Activated T-helper 17 cell treated with anti-CD3 and anti-CD28 coated beads, Interleukin-2, amount 50 U/mL, for 72 hours (primary cell): ENCODE measurements at places on chromosomes 3 and 15.

GRCh38 chr3:135301670-135302069, 506.6 kb downstream of the EPHB1 start:
- ATAC-seq: no peak

DNA sequence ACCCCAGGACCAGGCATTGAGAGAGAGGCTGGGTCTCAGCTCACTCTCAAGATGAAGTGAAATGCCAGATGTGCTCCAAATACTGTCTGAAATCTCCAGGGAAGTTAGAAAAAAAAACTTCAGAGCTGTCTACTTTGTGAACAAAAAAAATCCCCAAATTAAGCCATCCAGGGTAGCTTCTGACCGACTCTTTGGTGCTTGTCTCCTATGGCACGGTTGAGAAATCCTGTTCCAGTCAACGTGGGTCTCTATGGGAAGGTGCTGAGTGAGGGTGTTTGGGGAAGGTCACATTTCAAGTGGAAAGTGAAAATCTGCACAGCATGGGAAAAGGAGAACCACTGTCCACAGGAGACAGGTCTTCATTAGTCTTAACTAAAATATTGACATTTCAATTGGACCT, 322.5 kb upstream of the CFAP20DC start:
- ATAC-seq: no peak

- no peak for ATAC-seq
Measured at GRCh38 chr15:76155731-76156130, 95.9 kb downstream of the TMEM266 start.

- ATAC-seq: no peak
Measured at GRCh38 chr15:74955017-74955416, 1.6 kb downstream of the RPP25 start.

GRCh38 chr3:107206141-107206540, 171.1 kb upstream of the CCDC54 start:
- peak; percentile 37 for ATAC-seq

DNA sequence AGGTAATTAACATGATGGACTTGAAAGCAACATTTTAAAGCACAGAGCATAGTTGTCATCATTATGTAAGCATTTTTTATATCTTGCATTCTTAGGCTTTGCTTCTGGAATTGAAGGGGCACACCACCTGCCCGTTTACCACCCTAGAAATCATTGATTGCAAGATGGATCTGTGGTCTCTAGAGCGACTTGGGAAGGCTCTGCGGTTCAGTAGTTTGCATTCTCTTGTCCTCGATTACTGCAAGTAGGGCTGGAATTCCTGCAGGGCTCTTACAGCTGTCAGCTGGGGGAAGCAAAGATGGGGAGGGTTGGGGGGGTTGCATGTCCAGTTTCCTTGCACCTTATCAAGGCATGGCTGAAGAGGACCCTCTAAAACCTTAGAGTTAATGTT, 56.7 kb upstream of the RNF7 start:
- no peak for ATAC-seq

GRCh38 chr15:62904041-62904910, 138.3 kb upstream of the TPM1 start:
- no peak for ATAC-seq

DNA sequence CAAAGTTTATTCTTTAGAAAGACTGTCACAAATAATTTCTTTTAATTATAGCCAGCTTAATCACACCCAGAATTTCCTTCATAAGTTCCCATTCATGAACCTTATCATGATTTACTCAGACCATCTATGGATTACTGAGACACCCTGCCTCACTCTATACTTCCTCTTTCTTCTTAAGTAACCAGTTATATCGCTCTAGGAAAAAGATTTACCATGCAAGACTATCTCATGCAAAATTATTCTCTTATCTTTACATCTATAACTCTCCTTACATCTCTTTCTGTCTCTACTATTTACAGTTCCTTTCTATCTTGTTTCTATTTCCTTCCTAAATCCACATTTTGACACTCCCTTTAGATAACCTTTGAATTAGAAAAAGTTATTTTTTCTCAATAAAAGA, 316.8 kb downstream of the POLQ start:
- no peak for ATAC-seq

- ATAC-seq: no peak
Measured at GRCh38 chr3:131795390-131796090, 239.3 kb downstream of the CPNE4 start.

DNA sequence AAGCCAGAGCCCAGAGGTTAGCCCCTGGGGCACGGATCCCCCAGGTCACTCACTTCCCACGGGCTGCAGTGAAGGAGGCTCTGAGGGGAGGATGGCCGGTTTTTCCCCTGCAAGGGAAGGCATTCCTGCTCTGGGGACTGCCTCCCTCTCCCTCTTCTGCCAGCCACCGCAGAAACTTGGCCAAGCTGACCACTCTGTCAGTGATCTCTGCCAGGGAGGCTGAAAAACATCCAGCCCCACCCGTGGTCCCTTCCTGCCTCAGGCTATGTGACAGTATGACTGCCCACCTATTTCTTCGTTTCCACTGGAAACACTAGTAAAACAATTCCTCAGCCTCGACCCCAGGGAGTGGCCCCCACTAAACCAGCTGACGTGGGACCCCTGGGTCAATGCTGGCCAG, 14.6 kb upstream of the FANCD2 start:
- no peak for ATAC-seq

GRCh38 chr15:85897207-85897894, 102.6 kb upstream of the KLHL25 start:
- ATAC-seq: no peak

DNA sequence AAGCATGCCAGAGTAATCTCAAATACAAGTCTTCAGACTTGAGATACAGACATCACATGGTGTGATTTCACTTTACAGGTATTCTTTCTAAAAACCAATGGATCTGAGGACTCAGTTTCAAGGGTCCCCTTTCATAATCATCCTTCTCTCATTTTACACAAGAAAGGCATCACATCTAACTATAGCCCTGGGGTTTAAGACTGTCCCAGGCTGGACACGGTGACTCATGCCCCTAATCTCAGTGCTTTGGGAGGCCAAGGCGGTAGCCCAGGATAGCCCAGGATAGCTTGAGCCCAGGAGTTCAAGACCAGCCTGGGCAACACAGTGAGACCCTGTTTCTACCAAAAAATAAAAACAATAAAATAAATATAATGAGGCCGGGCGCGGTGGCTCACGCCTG, 36.4 kb downstream of the UBP1 start:
- no peak for ATAC-seq

DNA sequence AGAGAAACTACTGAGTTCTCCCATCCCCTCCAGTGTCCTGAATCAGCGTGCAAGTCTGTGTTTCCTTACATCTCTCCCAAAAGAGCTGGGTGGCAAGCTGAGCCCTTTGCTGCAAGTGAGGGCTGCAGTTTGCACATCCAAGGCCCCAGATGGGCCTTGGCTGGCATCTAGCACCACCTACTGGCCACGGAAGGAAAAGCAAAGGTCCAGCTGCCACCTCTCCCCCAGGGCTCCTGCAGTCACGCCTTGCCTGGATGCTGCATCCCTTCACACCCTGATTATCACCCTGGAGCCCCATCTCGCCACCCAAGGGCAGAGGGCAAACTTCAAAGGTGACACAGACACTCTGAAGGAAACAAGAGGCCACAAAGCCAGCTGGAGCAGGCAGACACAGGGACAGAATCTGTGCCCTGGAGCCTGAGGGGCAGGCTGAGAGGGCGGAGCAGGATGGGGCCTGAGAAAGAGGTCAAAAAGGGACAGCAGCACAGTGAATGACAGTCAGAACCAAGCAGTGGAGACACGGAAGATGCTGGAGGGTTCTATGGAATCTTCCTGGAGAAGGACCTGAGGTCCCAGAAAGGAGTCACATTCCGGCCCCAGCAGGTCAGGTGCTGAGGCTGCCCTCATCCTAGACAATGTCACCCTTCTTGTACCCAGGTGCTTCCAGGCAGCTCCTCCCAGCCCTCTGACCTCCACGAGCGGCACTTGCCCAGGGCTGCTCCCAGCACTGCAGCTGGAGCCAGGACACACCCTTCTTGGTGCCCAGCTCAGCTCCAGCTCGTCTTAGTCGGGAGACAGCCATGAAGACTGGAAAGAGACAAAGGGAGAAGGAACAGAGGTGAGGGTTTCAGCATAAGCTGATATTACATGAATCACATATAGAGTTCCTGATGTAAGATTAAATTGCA, 18.3 kb upstream of the NTRK3 start:
- peak; percentile 74 for ATAC-seq

- no peak for ATAC-seq
Measured at GRCh38 chr3:160291909-160292299, 66.7 kb downstream of the C3orf80 start.

- ATAC-seq: peak; percentile 50
Measured at GRCh38 chr3:196192524-196193051, 18.6 kb downstream of the ZDHHC19 start.

DNA sequence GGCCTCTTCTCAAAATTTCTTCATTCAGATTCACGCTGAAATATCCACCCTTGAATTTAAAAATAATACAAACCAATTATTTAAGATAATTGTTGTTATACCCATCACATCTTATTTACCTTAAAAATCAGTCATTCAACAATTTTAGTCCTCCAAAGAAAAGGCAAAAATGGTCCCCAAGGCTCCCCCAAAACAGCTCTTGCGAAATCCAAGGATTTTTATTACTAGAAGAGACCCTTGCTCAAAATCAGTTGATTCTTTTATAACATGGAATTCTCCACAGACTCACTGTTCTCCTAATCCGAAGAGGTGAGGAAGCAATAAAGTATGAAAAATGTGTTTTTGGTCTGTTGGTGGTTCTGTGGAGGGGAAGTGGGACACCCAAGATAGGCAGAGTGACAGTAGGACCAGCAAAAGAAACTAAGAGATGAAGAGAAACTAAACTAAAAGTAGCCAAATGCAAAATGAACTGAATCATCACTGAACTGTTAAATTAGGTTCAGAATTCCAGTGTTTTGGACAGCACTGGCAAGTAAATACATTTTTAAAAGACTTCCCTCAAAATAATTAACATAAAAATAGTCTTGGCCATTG, 19.1 kb upstream of the PLCH1 start:
- no peak for ATAC-seq

- ATAC-seq: no peak
Measured at GRCh38 chr3:130316169-130316568, 29.3 kb upstream of the COL6A5 start.

DNA sequence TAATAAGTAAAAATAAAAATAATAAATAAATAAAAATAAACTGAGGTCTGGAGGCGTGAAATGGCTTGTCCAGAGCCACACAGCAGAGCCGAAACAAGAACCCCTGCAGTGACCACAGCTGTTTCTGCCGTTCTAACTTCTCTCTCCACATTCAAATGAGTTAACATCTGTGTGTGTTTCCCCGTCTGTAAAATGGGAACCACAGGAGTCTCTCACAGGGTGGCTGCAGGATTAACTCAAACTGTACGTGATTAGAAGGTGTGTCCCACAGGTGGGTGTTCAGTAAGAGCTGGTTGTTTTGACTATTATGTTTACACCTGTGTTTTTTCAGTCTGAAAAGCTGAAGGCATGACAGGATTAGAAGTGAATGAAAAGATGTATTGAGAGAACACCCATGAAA, 27.0 kb upstream of the MUC4 start:
- no peak for ATAC-seq

GRCh38 chr3:42843713-42844411, 31.8 kb downstream of the CYP8B1 start:
- ATAC-seq: no peak

DNA sequence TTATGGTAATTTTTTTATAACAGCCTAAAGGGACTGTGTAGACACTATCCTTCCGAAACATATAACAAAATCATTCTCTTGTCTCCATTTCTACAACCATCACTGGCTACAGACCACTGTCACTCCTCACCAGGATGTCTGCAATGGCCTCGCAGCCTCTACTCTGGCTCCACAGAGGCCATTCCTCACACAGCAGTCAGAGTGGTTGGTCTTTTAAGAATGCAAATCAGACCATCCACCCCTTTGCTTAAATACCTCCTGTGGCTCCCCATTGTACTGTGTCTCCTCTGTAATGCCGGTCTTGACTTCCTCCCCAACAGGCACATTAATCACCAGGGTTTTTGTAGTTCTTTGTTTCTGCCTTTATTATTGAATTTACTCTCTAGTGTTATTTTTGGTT, 344.8 kb downstream of the ERC2 start:
- ATAC-seq: no peak

- no peak for ATAC-seq
Measured at GRCh38 chr3:46866032-46866595, 2.9 kb upstream of the MYL3 start.

DNA sequence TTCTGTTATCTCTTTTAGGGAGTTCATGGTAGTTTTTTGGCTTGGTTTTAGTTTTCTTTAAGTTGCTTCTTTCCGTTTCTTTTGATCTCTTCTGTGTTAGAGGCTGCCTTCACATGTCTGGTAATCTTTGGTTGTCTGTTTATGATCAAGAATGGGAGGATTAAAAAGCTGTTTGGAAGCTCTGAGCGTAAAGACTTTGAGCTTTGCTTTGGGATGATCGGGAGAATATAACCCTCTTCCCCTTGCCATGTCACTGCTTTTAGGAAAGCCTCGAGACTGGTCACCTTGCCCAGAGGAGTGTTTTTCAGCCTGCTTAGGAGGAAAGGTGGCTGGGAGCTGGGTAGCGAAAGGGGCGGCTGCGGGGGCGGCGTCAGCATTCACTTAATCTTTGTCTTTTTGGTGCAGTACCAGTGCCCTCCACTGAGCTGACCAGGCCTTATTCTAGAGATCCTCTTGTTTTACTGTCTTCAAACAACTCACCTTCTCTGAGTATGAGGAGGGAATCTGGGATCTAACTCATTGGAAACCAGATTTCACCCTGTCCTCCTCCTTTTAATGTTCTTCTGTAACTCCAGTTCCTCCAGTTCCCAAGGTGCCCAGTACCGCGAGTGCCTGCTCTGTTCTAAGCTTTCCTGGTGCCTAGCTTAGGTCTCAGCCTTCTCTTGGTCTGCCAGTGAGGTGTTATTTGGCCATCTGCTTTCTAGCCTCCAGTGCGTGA, 15.5 kb downstream of the TATDN2 start:
- ATAC-seq: peak; percentile 92

GRCh38 chr3:148078658-148079057, 619.0 kb upstream of the AGTR1 start:
- ATAC-seq: no peak

GRCh38 chr3:113867506-113867905, 28.9 kb downstream of the GRAMD1C start:
- ATAC-seq: peak; percentile 37

DNA sequence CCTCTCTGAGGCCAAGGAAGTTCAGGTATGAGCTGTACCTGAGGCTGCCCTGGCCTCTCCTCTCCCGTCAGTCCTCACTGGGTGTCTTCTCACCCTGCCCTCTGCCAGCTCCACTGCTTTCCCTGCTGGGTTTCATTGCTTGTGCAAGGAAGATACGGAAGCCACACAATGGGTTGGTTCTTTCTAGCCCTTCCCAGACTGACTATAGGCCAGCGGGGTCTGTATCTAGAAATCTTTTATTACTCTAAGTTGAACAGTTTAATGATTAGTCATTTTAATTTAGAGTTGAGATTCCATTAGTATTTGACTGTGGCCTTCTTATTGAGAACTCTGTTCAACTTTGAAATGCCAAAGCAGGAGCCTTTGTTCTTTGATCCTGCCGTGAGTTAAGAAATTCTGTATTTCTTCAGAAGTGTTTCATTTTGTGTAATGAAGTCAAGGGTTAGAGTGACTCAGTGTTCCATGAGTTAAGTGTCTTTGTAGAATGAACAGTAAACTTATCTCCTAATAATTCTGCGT, 16.2 kb downstream of the C3orf62 start:
- peak; percentile 11 for ATAC-seq
